ENCODE measurements at places on chromosomes 3 and 15.

DNA sequence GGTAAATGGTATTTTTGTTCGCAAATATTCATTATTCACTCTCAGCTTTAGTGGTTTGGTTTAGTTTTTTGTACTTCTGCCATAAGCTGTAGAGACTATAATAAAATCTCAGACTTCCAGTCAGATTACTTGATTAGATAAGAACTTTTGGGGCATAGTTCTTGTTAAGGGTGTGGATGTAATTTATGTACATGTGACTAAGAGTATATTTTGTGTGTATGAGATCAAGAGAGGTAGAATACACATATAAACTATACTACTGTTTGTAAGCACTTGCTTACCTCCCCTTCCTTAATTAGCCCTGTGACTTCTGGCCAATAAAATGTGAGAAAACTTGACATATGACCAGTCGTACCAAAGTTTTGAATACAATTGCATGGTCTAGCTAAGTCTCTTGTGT lies 12.0 kb downstream of the CNTN3 start:
- DNase-seq: no peak

DNA sequence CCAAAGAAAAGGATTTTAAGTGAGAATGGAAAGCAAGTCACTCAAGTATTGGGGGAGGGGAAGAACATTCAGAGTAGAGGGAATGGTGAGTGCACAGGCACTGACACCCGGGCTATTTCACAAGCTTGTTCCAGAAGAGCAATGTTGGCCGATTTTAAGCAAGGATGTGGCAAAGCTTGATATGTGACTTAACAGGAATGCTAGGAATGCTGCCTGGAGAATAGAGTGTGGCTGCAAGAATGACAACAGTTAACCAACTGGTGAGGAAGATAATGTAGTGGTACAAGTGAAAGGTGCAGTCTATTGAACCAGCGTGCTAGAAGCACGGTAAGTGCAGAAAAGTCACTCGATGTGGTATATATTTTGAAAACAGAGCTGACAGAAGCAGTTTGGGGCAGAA lies 6.2 kb upstream of the CCDC80 start:
- no peak for DNase-seq

DNA sequence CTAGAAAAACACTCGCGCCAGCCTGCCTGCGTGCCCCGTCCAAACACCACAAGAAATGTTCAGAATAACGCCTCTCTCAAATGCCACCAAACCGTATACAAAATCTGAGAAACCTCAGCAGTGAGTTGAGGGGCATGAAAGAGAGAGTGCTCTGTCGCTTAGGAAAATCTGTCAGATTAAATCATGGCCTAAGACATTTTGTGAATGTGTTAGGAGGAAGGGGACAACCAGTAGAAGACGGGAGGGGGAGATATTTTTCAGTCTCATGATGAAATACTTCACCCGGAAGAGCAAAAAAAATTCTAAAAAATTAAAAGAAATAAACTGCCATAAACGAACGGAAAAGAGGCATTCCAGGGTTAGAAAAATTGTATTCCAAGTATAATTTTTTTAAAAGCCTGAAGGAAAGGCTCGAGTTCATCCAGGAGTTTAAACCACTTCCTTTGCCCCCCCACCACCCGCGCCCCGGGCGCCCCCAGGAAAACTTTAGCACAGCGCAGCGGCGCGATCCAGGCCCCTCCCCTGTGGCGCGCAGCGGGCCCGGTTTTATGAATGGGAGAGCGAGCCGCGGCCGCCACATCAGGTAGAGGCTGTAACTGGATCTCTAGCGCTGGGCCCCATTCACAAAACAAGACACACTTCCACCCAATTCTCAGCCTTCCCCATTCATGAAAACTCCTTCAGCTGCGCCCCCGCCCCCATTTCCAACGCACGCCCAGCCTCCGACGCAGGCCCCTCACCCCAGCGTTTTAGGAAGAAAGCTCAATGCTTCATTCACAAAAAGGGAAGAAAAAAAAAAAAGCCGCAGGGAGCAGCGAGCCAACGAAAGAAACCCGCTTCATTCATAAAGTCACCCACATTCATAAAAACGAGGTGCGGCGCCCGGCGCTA lies 1.4 kb downstream of the ETV5 start:
- no peak for DNase-seq

DNA sequence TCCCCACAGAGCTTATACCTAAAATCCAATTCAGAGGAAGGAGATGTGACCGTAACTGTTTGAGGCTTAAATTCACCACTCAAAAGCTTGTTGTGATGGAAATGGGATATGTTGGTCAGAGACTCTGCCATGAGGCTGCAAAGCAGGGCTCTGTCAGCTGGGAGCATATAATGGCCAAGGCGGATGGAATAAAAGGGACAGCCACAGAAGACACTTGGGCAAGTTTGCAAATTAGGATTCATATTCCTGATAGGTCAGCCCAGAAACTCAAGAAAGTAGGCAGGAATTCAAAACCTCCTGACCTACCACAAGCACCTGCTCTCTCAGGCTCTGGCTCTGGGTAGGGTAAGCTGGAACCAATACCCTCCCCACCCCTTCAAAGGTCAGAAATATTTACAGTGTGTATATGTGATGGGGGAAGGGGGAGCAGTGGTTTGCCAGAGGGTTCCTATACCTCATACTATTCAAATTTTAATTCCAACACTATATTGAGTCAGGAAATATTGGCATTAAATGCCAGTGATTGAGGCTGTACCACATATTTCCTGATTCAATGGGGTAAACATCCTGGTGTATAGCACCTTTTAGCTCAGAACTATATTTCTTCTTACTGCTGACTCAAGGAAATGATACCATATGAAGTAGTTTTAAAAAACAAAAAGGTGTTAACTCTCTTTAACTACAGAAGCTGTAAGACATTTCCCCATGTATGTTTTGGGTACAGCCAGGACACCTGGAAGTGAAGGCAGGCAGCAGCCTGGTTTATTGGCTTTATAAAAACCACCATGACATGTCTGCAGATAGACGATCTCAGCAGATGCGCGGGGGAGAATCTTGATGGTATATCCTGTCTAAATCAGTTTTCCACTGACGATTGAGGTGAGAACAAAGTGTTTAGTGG lies 19.2 kb downstream of the FYCO1 start:
- no peak for DNase-seq

DNA sequence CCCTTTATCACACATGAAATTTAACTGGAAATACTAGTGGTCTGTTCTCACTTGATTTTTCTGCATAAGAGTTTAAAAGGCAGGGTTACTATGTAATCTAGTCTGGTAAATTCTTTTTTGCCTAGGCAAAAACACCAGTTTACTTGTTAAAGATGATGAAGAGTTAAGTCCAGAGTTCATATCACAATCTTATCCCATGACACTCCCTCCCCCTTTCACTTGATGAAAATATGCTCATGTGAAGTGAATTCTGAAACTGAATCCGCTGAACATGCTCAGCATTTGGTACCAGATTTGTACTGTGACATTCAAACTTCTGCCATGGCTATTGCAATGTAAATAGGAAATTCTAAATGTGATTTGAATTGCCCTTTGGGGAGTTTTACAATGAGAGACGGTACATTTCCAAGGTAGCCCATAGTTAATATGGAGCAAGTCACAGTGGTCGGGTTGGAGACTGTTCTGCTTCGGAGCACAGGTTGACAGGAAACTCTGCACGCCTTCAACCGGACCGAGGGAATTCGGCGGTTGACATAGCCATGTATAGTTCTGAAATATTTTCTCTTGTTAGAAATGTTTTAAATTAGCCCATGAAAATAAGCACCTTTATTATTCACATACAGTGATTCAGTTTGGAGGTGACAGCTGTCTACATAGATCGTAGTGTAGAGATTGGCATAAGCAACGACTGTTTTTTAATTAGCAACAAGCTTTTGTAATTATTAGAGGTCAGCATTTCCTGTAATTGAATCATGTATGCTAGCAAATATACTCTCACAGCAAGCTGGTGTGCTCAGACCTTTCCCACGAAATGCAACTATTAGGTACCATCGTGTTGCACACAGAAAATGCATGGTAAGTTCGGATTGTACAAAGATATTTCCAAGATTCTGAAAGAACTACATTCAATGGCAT lies 768.6 kb upstream of the GOLIM4 start:
- no peak for DNase-seq

GRCh38 chr15:47506329-47507100 lies 210.8 kb upstream of the SEMA6D start:
- DNase-seq: no peak

DNA sequence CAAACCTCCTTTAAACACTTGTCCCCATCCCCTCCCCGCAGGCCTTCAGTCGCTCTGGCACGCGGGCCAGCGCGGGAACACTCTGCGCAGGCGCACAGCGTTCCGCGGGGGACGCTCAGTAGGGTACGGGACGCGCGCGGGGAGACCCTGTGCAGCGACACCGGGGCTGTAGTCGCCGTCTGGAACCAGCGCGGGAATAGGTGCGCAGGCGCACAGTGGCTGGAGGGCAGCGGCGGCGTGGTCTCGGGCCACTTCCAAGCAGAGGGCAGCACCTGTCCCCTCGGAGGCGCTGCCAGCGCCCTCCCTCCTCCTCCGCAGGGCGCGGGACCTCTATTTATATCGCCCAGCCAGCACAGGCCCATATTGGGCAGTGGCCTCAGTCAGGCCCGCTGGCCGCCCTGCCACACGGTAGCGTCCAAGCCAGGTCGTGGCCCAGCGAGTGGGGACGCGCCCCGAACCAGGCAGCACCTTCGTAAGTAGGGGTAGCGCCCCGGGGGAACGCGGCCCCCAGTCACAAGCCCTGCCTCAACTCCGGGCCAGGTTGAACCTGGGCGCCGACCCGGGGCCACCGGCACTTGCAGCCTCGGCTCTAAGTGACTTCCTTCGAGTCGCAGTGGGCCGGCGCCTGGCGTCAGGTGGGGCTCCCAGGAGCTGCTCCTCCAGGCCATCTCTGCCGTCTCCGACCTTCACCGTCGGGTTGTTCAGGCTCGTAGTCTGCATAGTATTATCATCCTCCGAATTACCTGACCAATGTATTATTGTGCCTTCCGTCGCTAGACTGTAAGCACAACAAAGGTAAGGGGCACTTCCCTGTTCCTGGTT lies at the start of gene KBTBD12:
Gene KBTBD12 (plus strand): TSS at position 118 of the 822 bp plus-strand sequence. CDS start 7,830 bp downstream, outside the sequence.
- DNase-seq: no peak

DNA sequence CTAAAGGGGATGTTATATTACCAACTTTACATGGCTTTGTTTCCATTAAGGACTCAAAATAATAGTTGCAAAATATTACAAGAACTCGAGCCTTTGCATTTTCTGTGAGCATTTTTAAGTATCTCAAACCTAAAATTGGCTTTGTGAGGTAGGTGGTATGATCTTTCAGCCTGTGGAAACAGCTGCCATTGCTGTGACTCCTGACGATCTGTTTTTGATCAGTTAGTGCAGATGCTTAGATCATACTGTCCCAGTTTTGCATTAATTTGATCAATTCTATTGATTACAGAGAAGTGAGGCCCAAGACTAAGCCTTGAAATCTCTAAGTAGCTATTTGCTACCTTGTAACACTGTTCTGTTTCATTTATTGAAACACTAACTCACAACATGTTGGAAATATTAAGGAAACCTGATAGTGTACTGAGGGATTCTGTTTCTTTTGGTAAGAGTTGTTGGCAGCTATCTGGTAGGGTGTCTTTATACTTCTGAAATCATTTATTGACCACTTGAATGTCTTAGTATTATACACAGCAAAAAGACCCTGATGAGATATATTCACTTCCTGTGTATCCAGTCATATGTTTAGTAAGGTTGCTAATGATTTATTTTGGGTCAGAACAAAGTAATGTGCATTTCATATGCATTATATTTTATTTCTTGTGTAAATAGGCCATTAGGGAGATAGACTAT lies 14.8 kb downstream of the SKIL start:
- no peak for DNase-seq

GRCh38 chr3:196159952-196160804 lies 51.0 kb downstream of the ZDHHC19 start:
- DNase-seq: no peak

- no peak for DNase-seq
Observed at GRCh38 chr3:172649987-172650386, 60.9 kb downstream of the NCEH1 start.
